ENCODE measurements at places on chromosomes 4 and X.

DNA sequence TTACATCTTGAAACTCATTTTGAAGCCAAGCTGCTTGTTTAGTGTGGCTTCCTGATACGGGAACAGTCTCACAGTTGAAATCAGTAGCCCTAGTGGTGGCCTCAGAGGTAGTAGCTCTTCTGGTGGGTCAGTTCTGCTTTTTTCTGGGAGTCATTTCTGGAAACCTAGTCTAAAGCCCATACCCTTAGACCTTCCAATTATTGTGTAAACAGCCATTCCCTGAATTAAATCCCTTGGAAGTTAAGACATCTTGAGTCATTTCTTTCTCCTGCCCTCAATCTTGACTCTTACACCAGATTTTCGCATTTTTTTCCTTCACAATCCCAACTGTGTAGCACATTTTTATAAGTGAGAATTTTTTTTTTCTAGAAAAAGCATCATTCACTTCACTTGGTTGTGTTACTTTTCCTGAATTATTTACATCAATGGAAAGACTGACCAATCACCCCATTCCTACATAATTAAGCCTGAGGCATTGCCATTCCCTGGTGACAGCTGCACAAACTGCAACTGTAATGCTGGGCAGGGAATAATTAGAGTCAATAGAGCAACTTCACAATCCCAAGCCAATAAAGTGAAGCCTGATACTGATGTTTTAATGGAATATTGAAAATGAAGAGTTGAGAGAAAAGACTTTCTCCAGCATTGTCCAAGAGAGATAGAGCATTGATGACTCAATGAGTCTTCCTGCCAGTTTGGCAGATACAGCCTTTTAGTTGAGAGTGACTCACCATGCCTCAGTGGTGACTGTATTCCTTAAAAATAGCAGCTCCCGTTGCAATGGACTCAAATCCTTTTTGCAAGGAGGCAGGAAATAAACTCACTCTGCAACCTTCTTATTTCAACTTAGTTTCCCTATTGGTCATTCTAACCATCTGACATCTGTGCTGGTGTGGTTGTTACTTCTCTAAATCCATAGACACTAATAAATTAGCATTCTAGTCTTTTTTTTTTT, 13.0 kb upstream of the SEPSECS start:
- DNase-seq: no peak

- no peak for DNase-seq
Observed at GRCh38 chr4:76430519-76431388, 4.3 kb upstream of the SHROOM3 start.

DNA sequence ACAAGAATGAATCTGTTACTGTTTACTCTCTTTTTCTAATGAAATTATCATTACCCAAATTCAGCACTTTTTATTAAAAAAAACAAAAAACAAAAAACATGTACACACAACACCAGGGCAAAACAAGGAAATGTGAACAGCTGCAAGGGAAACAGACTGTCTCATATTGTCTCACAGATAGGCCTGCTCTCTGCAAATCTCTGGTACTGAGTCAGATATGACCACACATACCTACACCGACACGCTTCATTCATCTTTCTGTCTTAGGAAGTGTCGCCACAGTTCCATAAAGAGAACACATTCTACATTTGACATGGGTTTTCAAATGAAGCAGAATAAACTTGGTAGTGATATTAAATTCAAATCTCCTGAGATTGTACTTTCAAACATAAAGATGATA, 92.2 kb upstream of the GPR34 start:
- no peak for DNase-seq

GRCh38 chr4:11428899-11429698, 405 bp upstream of the HS3ST1 start:
- DNase-seq: peak; percentile 33

DNA sequence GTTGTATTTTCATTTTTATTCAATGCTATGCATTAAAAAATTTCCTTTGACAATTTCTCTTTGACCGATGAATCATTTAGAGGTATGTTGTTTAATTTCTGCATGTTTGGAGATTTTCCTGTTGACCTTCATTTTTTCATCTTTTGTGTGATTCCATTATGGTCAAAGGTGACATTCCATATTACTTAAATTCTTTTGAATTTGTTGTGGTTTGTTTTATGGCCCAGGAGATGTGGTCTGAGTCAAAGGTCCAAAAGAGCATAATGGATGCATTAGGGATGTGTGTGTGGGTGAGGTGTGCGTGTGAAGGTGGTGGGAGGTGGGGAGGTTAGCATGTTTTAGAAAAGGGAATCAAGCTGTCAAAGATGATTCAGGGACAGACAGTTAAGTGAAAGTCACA, 76.0 kb upstream of the GIMD1 start:
- no peak for DNase-seq

DNA sequence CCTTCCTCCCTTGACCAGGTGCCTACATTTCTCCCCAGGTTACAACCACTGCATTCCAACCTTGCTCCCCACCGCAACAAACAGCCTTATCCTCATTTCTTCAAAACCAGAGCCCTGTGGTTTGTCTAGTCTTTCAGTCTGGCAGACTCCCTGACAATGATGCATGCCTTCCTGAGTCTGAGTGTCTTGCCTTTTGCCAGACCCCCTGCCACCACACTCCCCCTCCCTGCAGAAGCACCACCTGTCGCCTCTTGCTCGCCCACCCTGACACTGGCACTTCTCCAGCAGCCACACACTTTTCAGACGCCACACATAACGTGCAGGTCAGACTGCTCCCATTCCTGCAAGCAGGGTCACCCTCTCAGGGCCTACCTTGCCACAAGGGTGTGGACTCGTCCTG, 349.2 kb upstream of the NOCT start:
- no peak for DNase-seq

- no peak for DNase-seq
Observed at GRCh38 chr4:139278912-139279759, 889 bp downstream of the MGARP start.

DNA sequence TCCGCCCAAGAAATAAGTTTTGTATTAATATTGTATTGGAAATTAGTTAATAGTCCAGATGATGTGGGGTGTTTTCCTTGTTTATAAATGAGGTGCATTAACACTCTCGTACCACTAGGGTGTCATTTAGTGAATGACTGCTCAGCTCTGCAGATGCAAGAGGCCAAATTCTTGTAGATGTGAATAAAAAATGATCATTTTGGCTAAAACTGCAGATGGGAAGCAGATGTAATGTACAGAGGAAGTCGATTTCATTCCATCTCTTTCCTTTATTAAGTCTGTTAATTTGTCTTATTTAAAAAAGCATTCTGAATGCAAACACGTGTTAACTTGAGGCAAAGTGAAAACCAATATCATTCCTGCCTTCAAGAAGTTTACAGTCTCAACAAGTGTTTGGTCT, 108.1 kb downstream of the DHX15 start:
- no peak for DNase-seq
